Mammary microvascular endothelial cell (primary cell): ENCODE measurements at places on chromosomes 3 and 15. TPM values are rescaled to one million over a fixed set of nuclear protein-coding genes. Genes with fewer than 3 reads are reported as not detected.

Gene NEO1
- 0.40 and 0.49 TPM in 2 replicates for total RNA-seq

Gene POC1A
- 14.8 and 19.7 TPM in 2 replicates for total RNA-seq

Gene SKOR1
- total RNA-seq: not detected in 2 replicates

Gene CP
- not detected in 2 replicates for total RNA-seq

Gene ZPLD1
- total RNA-seq: not detected in 2 replicates

Gene CD96
- not detected in 2 replicates for total RNA-seq

Gene SERPINI2
- total RNA-seq: not detected in 2 replicates

Gene CFAP91
- 0.20 TPM in 1 of 2 replicates, not detected in the other for total RNA-seq

Gene DNAH12
- total RNA-seq: under 0.01 TPM in 2 replicates

Gene PLSCR2
- not detected in 2 replicates for total RNA-seq

Gene EDC3
- total RNA-seq: 15.8 and 16.1 TPM in 2 replicates

Gene OR5H14
- total RNA-seq: not detected in 2 replicates

Gene NRG4
- not detected in 2 replicates for total RNA-seq

Gene WDR93
- not detected in 2 replicates for total RNA-seq

Gene DISP2
- total RNA-seq: 0.13 and 0.39 TPM in 2 replicates

Gene GABRB3
- total RNA-seq: not detected in 2 replicates

Gene MLH1
- 33.8 and 37.6 TPM in 2 replicates for total RNA-seq

Gene GPR62
- 0.20 TPM in 1 of 2 replicates, not detected in the other for total RNA-seq

Gene AMT
- total RNA-seq: 0.15 and 0.53 TPM in 2 replicates

Gene REC114
- total RNA-seq: not detected in 2 replicates

Gene GNAT1
- total RNA-seq: 0.13 TPM in 1 of 2 replicates, not detected in the other

Gene IL20RB
- total RNA-seq: 0.07 TPM in 1 of 2 replicates, not detected in the other

Gene SPCS1
- total RNA-seq: 189 TPM in 2 replicates

Gene UBA7
- total RNA-seq: 36.6 and 46.2 TPM in 2 replicates

Gene MST1
- 1.1 and 1.3 TPM in 2 replicates for total RNA-seq

Gene GOLGA8J
- total RNA-seq: not detected in 2 replicates

Gene NAA50
- total RNA-seq: 171 and 216 TPM in 2 replicates

Gene SSUH2
- total RNA-seq: 0.07 TPM in 1 of 2 replicates, not detected in the other

Gene SLC30A4
- 4.6 and 6.9 TPM in 2 replicates for total RNA-seq

Gene TRIP4
- total RNA-seq: 7.9 and 15.3 TPM in 2 replicates

Gene MNS1
- 1.1 and 1.3 TPM in 2 replicates for total RNA-seq
